ENCODE measurements at places on chromosomes 7 and 10.

DNA sequence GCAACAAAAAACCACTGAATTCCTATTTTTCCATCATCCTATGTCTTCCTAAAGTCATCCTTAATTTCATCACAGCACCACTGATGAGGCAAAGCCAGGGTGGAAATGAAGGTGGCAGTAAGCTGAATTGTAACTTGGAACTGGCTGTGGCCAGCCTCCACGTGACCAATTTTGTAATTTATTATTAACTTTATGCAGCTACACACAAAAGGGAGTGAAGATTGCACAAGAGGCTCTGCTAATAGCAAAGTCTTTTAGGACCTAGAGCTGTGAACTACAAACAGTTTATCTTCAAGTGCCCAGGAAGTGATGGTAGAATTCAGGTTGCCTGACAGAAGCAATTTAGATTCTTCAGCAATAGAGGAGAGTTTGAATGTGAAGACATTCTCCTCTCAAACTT lies 176.4 kb downstream of the CCDC71L start:
- DNase-seq, result no peak

- no peak for DNase-seq
Observed at GRCh38 chr7:50450590-50451032, 461 bp upstream of the FIGNL1 start.

DNA sequence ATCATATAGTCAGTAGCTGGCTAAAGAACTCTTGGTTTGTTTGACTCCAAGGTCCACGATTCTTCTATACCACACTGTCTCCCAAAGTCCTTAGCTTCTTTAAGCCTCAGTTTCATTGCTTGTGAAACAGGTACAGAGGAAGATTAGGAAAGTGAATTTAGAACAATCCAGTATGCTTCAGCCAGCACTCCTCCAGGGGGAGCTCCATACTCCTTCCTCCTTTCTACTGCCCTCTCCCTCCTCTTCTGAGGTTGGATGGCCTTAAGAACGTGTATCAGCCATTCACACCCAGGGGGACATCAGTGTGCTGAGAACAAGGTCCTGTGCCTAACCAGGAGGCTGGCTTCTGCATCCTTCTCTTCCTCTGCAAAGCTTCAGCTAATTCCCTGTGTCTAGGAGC lies 54.8 kb upstream of the CALD1 start:
- no peak for DNase-seq

GRCh38 chr7:138867744-138868143 lies 69.7 kb upstream of the ATP6V0A4 start:
- no peak for DNase-seq

Measured in CD4-positive, alpha-beta T cell treated with Interleukin-15 for 1 hour (primary cell).